Pancreas (tissue), 10 donors: ENCODE measurements at places on chromosomes 16 and 17. TPM values are rescaled to one million over a fixed set of nuclear protein-coding genes. Genes with fewer than 3 reads are reported as not detected.

CAMKK1 gene
- 6.5 TPM for total RNA-seq

PRSS33 gene
- not detected for total RNA-seq

OR1D5 gene
- total RNA-seq: not detected

PNMT gene
- not detected for total RNA-seq

THOC6 gene
- total RNA-seq: 6.2 TPM

C1QTNF1 gene
- total RNA-seq: 17.9 TPM

GUCY2D gene
- total RNA-seq: 0.24 TPM

NPIPA7 gene
- total RNA-seq: 1.6 TPM

COPZ2 gene
- total RNA-seq: 10.8 TPM

CDK5RAP3 gene
- total RNA-seq: 148 TPM

PPP1R1B gene
- total RNA-seq: 62.9 TPM

RUNDC3A gene
- total RNA-seq: 1.6 TPM

RNF227 gene
- 2.3 TPM for total RNA-seq

GRCh38 chr16:24156777-24157176 lies 99.4 kb upstream of the CACNG3 start:
- no peak for DNase-seq

- no peak for DNase-seq
Measured at GRCh38 chr16:82402665-82403218, 224.0 kb upstream of the CDH13 start.

DNA sequence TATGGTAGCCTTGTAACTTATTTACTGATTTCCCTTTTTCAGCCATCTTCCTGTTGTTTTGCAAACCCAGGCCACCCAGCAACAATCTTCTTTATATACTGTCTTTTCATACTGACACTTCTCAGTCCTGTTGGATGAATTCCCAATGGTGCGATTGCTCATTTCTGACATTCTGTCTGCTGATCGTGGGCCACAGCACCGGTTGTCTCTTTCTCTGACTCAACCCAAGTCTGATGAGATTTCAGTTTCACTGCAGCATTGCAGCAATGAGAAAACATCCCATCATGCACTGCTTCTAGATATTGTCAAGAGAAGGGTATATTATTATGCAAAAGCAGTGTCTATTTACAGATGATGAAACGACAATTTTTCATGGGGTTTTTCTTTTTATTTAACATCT lies 349.2 kb upstream of the HSBP1 start:
- DNase-seq: no peak

DNA sequence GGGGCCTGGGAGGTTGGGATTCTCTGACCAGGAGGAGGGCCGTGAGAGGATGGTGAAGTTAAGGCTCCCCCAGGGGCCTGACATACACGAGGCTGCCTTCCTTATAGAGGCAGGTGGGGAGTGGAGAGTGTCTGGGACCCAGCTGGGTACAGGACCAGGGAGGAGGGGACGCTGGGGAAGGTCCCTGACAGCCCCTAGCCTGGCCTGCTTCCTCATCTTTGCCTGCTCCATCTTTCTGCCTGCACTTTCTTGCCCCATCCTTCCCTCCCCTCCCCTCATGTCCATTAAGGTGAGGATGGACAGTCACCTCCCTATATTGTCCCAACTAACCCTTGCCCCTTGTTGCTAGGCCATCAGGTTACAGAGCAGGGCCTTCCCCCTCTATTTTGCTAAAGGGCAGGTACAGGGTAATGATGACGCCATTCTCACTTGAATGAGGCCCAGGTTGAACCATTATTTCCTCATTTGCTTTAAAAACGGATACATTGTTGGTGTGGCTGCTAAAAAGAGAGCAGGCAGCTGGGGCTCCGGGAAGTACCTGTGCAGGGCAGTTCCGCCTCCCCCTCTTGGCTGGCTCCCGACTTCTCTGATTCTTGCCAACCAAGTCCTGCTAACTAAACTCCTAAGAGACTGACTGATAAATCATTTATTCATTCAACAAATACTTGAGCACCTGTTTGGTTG lies 1.3 kb downstream of the C17orf99 start:
- peak; percentile 55 for DNase-seq

DNA sequence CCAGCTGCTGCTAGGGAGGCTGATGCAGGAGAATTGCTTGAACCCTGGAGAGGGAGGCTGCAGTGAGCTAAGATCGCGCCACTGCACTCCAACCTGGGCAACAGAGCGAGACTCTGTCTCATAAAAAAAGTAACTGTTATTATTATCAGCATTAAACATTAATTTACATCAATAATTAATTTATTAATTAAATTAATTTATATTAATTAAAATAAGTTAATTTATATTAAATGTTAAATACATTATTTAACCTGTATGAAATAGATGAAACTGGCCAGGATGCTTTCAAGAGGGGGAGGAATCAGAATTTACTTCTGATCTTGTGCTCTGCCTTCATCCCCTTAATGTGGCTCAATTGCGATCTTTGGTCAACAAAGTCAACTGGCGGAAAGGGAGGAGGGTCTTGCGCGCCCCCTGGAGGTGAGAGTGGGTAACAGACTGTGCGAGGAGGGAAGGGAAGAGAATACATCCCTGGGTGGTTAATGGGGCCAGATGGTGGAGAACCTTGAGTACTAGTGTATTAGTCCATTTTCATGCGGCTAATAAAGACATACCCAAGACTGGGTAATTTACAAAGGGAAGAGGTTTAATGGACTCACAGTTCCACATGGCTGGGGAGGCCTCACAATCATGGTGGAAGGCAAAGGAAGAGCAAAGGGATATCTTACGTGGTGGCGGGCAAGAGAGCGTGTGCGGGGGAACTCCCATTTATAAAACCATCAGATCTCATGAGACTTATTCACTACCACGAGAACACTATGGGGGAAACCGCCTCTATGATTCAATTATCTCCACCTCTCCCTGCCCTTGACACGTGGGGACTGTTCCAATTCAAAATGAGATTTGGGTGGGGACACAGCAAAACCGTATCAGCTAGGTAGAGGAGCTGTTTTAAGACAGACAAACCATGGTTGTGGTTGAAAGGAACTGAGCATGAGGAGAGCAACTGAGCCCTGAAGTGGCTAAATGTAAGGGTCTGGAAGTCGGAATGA lies 15.7 kb upstream of the CPPED1 start:
- peak; percentile 76 for DNase-seq

- DNase-seq: no peak
Measured at GRCh38 chr16:73510852-73511251, 462.9 kb upstream of the ZFHX3 start.

- no peak for DNase-seq
Measured at GRCh38 chr17:36085765-36086164, 4.2 kb downstream of the CCL3 start.

GRCh38 chr16:54073356-54073755 lies 213.2 kb downstream of the IRX3 start:
- no peak for DNase-seq

DNA sequence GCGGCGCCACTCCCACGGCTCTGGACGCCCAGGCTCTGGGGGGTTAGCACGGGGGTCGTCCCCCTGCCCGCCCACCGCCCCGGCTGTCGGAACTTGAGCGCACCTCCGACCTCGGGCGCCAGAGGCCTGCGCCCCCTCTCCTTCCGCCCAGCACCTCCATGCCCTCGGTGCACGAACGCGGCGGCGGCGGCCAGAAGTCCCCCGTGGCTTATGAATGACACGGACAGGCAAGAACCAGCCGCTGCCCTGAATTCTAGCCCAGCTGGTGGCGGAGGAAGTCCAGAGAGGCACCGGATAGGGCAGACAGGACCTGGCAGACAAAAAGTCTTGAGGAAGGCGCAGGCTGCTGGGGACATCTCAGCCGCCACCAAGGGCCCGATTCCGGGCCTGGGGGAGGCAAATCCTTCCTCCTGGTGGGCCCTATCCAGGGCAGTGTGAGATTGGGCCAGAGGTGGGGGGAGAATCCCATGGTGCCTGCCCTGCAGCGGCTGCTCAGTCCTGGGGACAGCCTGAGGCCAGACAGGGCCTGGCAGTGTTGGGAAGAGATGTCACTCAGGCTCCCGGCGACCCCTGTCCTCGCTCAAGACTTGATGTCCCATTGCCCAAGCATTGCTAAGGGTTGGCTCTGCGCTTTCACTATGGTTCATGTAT lies 897 bp upstream of the CYGB start:
- no peak for DNase-seq

DNA sequence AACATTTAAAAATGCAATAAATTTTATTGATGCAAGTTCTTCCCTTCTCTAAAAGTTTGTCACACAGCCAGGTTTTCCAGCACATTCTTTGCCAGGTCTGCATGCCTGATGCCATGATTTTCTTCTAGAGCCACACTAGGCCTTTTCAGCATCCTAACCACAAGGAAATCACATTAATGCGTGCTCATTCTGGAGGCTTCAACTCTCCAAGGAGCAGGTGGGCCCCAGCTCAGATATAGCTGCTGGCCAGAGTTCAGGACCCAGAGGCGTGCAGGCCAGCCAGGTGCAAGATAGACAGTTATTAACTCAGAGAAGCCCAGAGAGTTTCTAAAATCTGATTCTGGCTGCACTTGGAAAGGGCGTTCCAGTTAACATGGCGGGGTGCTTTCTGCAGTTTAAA lies 124.5 kb upstream of the MAF start:
- DNase-seq: no peak

DNA sequence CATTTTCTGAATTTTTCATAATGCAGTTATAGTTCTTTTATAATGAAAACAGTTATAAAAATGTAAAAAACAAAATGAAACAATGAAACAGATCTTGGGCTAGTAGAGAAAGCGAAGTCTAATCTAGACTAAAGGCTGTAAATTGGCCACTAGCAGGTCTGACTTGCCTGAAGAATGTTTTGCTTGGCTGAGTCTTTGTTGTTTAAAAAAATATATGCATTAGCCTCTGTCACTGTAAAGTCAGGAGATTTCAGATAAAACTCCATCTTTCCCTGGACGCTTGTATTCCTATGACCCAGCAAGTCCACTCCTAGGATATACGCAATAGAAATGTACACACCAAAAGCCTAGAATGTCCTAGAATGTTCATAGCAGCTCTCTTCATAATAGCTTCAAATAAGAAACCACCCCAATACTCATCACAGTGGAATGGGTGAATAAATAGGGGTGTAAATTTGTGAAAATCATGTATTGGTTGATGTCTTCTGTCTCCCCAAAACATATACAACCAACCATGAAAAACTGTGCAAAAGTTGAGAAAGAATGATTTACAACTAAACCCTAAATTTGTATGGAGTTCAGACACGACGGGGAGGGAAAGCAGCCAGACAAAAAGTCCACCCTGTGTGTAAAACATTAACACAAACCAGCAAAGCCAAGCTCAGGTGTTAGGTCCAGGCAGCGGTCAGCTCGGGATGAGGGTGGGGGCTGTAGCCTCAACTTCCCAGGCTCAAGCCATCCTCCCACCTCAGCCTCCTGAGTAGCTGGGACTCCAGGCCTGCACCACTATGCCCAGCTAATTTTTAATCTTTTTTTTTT lies 37.7 kb upstream of the MEAK7 start:
- DNase-seq: no peak

- no peak for DNase-seq
Measured at GRCh38 chr17:8922928-8923327, 42.6 kb downstream of the PIK3R5 start.

DNA sequence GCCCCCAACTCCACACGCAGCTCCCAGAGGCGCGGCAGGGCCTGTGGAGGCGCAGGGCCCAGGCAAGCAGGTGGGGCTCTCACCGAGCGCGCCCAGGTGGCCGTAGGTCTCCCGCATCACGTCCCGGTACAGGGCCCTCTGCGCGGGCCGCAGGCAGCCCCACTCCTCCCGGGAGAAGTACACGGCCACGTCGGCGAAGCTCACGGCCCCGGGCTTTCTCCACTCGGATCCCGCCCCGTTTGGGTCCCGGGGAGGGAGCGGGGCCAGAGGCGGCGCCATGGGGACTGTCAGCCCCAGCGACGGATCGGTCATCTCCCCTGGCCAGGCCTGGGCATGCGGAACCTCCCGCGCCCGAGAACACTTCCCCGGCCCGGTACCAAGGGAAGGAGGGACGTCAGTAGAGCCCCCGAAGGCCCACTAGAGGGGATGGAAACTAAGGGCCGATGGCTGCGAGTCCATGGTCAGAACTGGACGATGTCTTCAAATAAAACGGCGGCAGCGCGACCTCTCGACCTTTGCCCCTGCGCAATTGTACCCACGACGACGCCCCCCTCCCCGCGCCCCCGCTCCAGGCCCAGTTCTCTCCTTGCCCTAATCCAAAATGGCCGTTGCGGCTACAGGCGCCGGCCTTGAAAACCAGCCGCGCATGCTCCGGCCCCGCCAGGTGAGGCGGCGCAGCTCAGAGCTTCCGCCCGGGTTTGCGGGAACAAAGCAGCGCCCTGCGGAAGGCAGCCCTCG lies at the start of gene ZNF747:
Gene ZNF747, minus strand, starts transcription at position 491 of the 738 bp plus-strand sequence. Its CDS starts 179 bp downstream, at position 312.
- peak; percentile 94 for DNase-seq

- DNase-seq: no peak
Measured at GRCh38 chr17:77242118-77242851, 101.5 kb downstream of the SEC14L1 start.

GRCh38 chr17:78988152-78988551 lies 8.4 kb upstream of the LGALS3BP start:
- no peak for DNase-seq

GRCh38 chr17:61386251-61386650 lies 13.4 kb upstream of the TBX2 start:
- no peak for DNase-seq

GRCh38 chr17:72538901-72539352 lies 418.1 kb downstream of the SOX9 start:
- DNase-seq: no peak

DNA sequence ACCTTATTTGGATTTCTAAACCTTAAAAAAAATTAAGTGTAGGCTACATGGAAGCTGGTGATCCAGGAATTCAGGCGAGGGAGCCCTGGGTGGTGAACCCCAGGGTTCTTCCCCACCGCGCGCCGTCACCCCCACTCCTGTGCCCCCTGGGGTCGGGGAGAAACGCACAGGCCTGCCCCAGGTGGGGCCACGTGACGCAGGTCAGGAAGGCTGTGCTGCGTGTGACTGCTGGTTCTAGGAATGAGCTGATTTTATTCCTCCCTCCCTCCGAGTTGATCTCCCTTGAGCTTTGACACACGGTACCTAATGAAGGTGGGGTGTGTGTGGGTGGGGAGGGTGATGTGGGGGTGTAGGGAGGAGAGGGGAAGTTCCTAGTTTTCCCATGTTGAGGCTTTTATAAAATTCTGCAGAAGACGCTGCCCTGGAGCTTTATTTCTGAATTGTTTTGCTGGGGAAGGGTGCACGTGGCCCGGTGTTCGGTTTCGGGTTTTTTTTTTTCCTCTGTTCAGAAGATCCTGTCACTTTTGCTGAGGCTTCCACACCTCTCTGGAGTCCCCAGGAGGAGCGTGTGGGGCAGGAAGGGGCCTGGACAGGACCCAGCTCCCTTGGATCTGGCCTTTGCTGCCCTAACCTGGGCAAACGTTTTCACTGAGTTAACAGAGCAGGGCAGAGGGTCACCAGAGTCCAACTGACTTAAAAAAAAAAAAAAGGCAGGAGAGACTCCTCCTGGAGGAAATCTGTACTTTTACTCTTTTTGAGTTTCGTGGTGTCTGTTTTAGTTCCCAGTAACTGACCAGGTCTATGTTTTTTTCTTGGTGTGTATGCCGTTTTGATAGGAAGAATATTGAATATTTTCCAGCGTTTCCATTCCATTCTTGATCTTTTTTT lies 55.8 kb upstream of the GSE1 start:
- DNase-seq: no peak

DNA sequence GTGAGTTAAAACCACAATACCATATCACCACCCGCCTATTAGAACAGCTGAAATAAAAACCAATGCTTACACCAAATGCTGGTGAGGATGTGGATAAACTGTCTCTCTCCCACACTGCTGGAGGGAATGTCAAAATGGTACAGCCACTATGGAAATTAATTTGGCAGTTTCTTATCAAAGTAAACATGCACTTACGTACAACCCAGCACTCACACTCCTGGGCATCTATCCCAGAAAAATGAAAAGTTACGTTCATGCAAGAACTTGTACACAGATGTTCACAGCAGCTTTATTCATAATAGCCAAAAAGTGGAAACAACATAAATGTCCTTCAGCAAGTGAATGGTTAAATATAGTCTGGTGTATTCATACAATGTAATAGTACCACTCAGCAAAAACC lies 173.2 kb upstream of the MYOCD start:
- DNase-seq: no peak
